ENCODE measurements at places on chromosomes 3 and 15.

GRCh38 chr3:115553796-115554486 is 69.4 kb upstream of the GAP43 start:
- DNase-seq: no peak

DNA sequence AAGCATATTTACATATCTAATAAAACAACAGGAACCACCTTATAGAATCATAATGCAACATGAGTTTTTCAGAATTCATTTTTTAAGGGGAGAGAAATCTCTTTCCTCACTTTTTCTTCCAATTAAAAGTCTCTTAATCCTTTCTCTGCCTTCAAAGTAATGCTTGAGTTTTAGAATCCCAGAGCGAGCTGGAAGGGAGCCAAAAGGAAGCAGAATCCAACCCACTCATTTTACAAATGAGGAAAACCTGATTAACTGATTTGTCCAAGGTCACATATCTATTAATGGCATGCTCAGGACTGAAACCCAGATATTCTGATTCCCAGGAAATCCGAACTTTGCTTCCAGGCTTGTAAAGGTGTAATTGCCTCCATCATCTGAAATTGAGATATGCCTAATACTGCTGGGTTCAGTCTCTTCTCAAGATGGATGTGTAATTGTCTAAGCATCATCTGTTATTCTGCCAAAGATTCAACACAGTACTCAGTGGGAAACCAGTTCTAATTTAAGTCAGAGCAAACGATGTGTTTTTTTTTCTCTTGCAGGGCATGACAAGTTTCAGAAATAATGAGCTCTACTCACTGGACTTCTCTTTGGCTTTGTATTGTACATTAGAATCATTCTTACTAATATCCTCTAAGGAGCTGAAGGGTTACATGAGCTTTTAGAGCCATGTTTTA is 481.4 kb upstream of the CFAP20DC start:
- DNase-seq: no peak

DNA sequence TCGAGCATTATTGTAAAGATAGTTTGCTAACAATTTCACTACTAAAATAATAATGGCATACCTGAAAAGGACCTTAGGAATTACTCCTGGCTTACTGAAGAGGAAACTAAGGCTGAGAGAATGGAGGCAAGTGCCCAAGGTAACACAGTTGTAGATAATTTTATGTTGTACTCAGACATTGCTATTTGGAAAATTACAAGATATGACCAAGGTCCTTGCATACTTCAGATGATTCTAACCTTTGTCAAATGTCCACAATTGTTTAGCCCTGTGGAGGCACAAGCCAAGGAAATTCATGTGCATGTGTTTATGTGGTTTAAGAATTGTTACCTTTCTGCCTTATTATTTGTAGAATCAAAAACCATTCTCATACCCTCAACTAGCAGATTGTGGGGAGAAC is 105.7 kb downstream of the TUSC7 start:
- no peak for DNase-seq

DNA sequence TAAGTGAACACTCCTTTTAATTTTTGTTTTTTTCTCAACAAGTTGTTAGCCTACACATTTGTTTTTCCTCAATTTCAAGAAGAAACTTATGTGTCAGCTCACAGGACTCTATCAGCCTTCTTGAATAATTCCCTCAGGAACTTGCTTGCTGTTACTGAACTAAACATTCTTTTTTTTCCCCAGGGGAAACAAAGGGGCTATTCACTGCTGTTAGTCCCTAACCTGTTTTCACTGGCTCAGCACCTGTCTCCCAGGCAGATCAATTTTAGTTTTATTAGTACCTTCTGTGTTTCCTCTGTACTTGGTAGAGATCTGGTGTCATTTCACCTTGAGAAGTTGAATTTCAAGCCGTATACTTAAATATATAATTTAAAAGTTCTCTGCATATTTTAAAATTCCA is 644.6 kb downstream of the CADM2 start:
- DNase-seq: peak; percentile 59

- DNase-seq: no peak
Observed at GRCh38 chr15:63288778-63289378, 11.5 kb downstream of the APH1B start.

DNA sequence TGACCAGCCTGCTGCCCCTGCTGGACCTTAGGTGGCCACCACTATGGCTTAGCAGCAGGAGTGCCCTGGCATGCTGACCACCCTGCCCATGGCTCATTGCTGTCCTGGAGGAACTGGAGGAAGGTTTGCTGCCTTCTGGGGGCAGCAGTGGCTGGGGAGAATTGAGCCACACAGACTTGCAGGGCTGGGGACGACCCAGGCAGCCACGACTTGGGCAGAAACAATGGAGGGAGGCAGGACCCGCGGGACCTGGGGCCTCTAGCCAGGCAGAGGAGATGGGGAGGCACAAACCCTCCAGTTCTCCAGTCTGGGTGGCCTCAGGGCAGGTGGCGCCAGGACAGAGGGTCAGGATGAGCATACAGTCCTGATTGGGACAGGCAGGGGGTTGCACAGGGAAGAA is 32.8 kb downstream of the ADAMTS7 start:
- DNase-seq: no peak

DNA sequence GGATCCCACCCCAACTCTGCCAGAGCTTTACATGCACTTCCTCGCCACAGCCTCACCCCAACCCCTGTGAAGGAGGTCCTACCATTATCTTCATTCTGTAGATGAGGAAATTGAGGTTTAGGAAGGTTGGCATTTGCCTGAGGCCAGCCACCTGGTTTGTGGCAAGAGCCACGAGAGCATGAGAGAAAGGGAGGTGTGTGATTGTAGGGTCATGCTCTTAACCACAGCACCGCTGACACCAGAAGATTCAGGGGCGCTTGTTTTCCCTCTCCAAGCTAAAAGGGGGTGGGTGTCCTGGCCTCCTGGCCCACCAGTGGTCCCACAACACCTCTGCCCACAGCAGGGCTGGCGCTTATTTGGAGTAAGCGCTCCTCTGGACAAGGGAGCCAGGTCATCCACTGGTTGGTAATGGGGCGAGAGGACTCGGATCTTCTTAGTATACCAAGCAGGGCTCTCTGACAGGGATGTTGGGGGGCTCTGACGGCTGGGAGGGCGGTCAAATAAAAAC is 691 bp downstream of the RHCG start:
- no peak for DNase-seq

DNA sequence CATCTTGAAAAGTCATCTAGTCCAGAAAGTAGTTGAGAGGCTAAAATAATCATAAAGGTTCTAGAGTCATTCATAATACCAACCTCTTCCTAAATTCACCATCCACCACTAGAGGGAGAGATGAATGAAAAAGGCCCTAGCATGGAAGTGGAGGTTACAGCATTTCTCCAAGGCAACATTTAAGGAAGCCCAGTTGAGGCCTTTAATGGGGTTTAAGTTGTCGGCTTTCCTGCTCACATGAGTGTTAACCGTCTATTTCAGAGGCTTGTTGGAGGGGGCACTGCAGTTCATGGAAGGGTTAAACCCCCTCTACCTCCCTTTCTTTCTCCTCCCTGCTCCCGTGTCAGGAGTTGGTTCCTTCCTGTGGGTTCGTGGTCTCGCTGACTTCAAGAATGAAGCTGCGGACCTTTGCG is 3.8 kb upstream of the SLCO3A1 start:
- no peak for DNase-seq

GRCh38 chr3:89373434-89373833 is 266.0 kb downstream of the EPHA3 start:
- no peak for DNase-seq

DNA sequence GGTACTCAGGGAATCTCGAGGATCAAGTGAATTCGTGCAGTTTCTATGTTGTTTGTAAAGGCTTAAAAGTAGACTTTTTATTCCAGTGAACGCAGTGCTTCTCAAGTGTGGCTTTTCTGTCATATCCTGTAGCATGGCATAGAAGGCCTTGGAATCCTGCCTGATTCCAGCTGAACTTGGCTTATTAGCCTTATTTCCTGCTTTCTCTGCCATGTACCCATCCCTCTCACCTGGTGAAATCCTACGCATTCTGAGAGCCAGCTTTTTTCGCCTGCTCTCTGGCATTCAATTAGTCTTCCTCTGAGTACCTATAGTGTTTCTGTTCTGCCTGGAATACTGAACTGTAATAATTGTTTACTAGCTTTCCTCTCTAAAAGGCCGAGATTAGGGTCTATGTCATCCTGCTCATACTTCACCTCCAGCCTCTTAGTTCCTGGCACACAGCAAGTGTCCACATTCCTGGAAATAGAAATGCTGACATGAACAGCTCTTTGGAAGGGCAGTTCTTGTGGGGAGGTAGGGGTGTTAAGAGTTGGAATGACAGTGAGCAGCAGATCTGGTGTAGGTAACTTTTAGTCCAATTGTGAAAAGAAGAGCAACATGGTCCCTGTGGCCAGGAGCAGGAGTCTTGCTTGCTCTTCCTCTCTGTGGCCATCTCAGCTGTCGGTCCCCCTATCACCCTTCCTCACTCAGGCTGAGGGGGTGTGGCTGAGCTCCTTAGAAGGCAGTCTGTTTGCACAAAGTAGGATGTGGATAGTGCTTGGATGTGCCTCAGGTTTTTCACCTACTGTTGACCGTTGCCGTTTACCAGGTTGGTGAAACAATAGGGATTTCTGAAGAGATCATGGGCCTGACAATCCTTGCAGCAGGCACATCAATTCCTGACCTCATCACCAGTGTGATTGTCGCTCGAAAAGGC is 30.4 kb downstream of the SLC24A1 start:
- no peak for DNase-seq

GRCh38 chr3:172557515-172558220 is 34.4 kb upstream of the TNFSF10 start:
- no peak for DNase-seq

- no peak for DNase-seq
Observed at GRCh38 chr3:8444883-8445282, 56.7 kb upstream of the LMCD1 start.

DNA sequence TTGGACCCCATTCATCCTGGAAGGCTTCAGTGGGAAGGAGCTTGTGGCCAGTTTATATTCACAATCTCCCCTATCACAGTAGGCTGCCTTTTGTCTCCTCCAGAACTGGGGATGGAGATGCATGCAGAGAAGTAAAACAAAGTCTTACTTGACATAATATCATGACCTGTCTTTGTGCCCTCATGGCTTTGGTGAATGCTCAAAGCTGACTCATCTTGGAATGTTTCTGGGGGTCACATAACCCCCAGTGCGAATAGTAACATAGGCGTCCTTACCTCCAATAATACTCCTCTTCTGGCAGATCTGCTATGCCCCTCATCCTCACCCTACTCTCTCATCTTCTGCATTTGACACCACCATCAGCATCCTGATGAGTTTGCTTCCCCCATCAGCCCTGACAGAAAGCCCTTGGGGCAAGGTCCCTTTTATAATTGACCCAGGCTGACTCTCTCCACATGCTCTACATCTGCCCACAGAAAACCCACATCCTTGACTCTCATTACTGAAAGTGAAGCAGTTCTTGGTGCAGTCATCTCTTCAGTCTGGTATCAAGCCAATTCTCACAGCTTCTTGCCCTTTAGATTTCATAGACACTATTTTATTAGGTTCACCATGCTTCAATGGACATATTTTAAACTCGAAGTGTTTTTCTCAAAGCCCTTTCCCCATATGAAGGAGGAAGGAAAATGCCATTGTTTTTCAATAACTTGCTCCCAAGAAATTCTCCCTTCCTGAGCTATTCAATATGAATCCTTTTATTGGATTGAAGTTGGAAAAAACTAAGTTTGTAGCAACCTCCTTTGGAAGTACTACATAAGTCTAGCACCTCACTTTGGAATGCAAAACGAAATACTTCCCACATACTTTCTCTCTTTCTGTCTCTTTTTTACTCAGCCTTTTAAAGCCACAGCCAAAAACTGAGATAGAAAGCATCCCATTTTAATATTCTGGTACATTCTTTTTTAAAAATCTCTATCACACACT is 36.6 kb downstream of the OSTN start:
- no peak for DNase-seq

DNA sequence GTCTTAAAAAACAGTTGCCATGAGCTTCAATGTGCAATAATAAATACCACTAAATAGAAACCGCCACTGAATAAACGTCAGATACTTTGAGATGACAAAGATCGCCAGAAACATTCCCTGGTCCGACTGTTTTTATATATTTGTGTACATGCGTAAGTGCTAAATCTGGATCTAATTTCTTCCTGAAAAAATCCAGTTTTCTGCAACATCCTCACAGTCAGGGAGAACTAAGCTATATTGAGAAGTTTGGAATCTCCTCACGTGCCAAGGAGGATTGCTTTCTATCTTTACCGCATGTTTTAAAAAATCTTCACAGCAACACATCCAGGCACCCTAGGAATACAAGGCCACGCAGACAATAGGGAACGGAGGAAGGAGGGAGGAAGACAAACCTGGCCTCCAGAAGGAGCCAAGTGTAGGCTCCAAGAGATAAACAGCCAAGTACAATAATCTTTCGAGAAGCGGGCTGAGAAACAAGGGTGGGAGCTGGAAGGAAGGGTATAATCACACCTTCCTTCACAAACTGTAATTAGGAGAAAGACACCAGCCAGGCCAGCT is 5.7 kb downstream of the VGLL4 start:
- no peak for DNase-seq

GRCh38 chr3:107315141-107315540 is 62.1 kb upstream of the CCDC54 start:
- DNase-seq: no peak

GRCh38 chr3:184679056-184679816 is 32.6 kb downstream of the MAGEF1 start:
- DNase-seq: no peak

GRCh38 chr15:77599899-77600298 is 32.8 kb downstream of the LINGO1 start:
- no peak for DNase-seq

DNA sequence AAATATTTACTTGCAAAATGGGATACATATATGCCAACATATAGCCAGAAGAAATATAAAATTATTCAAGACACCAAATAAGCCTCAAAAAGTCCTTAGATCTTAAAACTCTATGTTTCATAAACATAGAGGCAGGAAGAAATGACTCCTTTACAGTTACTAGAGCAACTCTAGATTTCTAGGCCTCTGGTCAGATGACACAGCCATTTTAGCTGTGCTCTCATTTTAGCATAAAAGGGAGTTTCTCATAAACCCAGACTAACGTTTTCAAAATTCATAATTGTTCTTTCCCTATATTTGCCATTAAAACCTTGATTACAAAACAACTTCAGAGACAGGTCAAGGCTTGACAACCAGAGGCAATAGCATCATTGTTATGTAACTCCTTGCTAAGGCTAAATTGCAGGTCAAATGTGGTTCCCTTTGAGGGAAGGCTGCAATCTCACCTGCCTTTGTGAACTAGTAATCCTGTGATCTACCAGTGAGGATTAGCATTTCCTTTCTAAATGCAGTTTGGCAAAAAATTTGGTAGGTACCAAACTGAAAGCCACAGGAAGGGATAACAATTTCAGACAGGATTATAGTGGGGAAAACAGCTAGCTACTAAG is 8.2 kb downstream of the THOC7 start:
- no peak for DNase-seq

GRCh38 chr3:126130081-126130855 is 46.3 kb upstream of the SLC41A3 start:
- no peak for DNase-seq

DNA sequence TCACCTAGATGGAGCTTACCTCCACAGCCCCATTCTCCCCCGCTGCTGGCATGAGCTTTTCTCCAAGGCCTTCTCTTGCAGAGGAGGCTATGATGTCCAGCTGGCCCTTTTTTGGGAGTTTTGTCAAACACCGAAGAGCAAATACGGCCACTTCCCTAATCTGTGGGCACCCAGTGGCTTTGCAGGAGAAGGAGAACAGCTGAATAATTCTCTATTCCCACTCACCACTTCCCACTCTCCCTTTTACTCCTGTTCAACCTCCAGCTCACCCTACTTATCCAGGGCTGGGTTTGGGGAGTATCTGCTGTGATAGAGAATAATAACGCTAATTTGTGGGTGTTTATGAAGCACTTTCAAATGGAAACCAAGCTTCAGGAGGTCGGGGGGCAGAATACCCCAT is 93.0 kb downstream of the AAGAB start:
- no peak for DNase-seq

GRCh38 chr15:35698966-35699575 is 153.1 kb upstream of the DPH6 start:
- DNase-seq: no peak
